ENCODE measurements at places on chromosomes 5 and 9. TPM values are rescaled to one million over a fixed set of nuclear protein-coding genes. Genes with fewer than 3 reads are reported as not detected.

Gene RNF224
- not detected for total RNA-seq

Gene STOML2
- 188 TPM for total RNA-seq

Gene CETN3
- total RNA-seq: 38.7 TPM

Gene SVEP1
- total RNA-seq: not detected

- peak; percentile 15 for DNase-seq
Measured at GRCh38 chr9:105244734-105245028, 230 bp downstream of the SLC44A1 start.

DNA sequence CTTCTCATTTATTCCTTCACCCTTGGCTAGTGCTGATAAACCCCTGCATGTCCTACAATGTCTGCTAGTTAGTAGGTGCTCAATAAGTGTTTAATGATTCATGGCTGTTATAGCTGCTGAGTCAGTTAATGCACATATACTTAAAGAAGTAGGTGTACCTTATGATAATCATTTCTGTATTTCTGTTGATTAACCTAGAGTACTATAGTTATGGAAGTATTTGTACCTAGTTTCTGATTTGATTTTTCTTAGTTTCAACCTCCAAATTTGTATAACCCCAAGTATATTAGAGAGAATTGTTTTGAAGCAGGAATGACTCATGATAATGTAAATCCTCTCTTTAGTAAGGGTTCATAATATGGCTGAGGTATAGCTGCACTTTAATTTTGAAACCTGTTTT lies 8.9 kb downstream of the SMAD5 start:
- peak; percentile 38 for DNase-seq

GRCh38 chr9:127455324-127455992 lies 4.1 kb downstream of the LRSAM1 start:
- DNase-seq: no peak

- DNase-seq: no peak
Measured at GRCh38 chr5:71943874-71944273, 163.4 kb upstream of the MAP1B start.

DNA sequence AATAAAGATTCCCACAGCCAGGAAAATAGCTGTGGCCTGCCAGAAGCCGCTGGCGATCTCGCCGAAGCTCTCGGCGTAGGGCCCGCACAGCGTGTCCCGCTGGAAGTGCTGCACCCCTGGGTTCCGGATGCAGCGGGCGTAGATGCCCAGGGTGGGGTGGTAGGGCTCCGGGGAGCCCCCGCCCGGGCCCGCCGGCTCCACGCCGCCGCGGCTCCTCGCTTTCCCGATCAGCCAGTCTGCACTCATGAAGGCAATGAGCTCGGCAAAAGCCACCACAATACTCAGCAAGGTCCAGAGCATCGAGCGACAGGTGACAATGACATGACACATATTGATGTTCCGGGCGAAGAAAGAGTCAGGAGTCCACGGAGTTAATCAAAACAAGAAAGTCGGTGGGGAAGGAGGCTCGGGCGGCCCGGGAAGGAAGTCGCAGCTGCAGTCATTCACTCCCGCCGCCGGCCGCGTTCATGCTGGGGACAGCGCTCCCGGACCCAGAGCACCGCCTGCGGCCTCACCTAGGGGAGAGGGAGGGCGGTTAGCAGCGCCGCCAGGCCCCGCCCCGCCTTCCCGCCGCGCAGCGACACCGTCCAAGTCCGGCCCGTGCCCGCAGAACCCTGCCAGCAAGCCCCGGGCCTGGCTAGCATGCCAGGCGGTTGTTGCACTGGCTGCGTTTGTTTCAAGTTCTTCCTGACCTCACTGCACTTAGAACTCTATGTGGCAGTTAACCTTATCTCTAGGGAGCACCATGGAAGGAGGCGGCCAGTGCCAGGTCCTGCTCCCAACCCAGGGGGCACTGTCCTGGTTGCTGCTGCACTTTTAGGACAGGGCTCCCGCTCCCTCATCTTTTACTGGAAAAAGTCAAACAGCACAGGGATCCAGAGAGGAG lies 138.4 kb downstream of the LHFPL2 start:
- DNase-seq: no peak

DNA sequence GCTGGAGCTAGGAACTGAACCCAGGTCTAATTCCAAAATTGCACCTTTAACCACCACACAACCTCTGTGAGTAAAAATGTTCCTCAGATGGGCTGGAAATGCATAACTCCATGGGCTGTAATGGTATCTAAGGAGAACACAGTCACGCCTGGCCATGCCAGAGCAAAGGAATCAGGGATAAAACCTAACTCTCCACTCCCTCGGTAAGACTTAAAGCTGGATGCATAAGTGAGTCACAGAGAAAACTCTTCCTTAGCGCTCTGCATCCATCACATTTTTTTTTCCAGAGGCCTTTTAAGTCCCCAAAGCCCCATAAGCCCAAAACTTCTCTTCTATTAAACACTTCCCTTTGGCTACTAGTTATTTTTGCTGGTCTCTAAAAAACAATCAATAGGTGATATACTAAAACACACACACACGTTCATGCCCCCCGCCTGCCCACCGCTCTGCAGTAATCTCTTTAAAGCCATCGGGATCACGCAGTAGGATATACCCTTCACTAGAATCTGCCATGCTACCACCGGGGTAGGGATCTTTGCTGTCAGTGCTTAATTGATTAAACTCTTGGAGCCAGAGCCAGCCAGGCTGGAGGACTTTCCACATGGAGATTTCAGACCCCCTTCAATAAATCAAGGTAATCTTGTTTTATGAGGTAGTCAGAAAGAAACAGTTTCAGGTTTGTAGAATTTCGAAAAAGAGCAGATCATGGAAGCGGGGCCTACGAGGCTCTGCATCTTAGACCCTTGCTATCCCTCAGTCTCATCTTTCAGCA lies 212.9 kb downstream of the MAPKAP1 start:
- DNase-seq: no peak

- DNase-seq: no peak
Measured at GRCh38 chr5:78213799-78214198, 80.7 kb downstream of the AP3B1 start.

- DNase-seq: no peak
Measured at GRCh38 chr9:129231759-129232158, 53.7 kb upstream of the IER5L start.

DNA sequence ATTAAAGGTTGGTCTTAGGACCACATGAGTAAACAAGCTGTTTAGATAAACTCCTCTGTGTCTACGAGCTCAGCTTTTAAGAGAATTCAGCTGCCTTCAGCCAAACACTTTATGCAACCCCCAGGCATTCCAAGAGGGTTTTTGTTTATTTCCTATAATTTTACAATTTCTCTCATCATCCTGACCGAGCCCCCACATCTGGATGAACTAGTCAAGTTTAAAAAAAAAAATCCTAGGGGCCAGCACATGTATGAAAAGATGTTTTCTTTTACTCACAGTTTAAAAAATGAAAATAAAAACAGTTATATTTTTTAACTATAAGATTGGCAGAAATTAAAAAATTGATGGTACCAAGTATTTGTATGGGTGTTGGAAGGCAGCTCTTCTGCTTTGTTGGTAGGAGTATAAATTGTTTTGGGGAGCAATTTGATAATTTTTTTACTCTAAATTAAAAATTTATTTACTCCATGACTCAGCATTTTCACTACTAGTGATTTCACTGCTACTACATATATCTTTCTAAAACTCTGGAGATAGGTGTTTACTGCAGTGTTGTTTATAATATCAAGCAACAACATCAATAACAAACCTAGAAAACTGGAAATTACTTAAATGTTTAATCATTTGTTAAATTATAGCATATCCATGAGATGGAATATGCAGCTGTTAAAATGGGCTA lies 18.1 kb downstream of the YTHDC2 start:
- no peak for DNase-seq

DNA sequence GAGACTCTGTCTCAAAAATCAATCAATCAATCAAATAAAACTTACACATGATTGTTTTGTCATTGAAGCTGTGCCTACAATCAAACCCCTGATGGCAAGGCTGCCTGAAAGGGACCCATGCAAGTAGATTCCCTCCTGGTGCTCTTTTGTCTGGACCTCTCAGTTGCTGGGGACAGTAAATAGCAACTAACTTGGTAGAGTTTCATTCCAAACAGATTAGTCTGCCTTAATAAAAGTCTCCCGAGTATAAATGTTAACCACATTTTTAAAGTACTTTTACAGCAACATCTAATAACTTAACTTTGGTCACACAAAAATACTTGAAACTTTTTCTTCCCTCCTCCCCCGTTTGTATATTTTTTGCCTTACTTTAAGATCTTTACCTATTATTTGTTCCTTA lies 105.5 kb downstream of the FEM1C start:
- DNase-seq: no peak

DNA sequence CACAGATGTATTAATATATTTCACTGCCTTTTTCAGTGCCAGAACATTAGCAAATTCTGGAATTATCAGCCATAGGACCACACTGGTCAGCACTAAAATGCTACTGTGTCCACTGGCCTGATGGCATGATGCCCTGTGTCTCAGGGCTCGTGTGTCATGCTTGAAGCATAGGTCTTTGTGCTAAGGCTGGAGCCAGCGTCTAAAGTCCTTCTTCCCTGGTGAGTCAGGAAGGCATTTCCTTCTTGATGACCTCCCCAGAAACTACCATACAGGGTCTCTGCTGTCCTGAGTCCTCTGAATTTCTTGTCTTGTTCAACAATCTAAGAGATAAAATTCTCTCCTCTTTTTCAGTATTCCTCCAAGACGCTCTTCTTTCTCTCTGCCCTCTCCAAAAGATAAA lies 489.9 kb downstream of the PSAT1 start:
- no peak for DNase-seq

DNA sequence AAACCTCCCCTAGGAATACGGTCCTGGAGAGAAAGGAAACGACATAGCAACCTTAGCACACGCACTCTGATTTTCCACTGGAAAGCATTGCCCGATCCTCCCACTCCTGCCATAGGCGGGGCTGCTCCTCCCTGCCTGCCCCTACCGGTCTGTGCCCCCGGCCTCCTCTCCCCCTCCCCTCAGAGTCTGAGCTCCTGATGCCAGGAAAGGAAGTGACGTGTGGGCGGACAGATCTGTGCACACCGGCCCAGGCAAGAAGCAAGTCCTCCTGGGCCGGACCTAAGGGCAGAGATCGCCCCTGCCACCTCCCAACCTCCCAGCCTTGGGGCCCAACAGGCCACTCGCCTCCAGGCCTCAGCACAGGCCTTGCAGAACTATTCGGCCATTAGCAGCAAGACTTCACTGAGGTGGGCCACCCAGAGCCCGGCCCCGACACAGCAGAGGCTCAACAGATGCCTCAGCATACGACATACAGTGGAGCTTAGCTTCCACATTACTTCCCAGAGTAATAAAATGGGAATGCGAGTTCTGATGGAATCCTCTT lies 7.2 kb downstream of the NINJ1 start:
- DNase-seq: no peak

- DNase-seq: no peak
Measured at GRCh38 chr9:112332977-112333638, at the start of gene PTBP3. Gene PTBP3, minus strand, starts transcription at chr9:112333619. Its CDS starts 35,754 bp downstream, at chr9:112297865.

GRCh38 chr5:117624201-117624600 lies 1049.6 kb upstream of the SEMA6A start:
- no peak for DNase-seq

- DNase-seq: no peak
Measured at GRCh38 chr9:79977074-79977435, 405.3 kb downstream of the TLE4 start.
